ENCODE measurements at places on chromosomes 3 and 15.

GRCh38 chr3:123406598-123406997 lies 42.3 kb downstream of the ADCY5 start:
- DNase-seq: no peak

DNA sequence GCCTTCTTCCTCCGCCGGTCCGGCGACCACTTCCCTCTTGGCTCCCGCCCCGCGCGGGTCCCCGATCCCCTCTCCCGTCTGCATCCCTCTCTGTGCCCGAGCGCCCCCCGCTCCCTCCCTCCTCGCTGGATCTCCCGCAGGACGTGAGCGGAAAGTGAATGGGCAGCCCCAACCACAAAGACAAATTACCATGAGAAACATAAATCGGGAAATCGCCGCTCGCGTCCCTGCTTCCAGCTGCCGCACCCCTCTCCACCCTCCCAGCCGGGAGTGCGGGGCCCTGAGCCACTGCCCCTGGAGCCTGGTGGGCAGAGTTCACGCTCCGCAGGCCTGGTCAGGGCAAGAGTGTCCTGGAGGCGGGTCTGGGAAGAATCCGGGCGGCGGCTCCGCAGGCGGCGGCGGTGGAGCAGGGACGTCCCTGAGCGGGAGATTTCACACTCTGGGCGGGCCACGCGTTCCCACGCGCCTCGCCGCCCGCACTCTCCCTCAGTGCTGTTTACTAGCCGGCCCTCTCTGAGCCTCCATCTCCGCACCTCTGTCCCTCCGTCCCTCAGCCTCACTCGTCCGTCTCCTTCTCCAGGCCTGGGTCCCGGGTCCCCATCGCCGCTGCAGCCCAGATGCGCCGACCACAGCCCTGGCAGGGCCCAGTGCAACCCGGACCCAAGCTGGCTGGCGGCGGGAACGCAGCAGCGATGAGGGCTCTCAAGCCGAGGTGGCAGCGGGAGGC lies 835 bp downstream of the SEMA5B start:
- peak; percentile 87 for DNase-seq

DNA sequence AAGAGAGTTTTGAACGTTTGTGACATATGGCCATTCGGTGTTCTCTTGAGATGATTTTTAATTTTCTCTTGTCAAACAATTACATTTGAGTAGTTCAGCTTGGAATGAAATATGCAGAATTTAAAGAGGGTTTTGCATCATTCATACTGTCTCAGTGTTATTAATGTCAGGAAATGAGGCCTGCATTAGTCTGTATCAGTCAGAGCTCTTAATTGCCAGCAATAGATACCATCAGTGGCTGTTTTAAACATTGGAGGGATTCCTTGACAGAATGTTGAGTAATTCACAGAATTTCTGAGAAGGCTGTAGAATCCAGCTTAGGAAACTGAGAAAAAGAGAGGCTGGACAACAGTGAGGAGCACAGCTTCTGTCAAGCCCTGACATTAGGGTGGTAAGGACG lies 722.0 kb downstream of the NR2F2 start:
- DNase-seq: no peak

GRCh38 chr3:107258300-107258699 lies 118.9 kb upstream of the CCDC54 start:
- no peak for DNase-seq

DNA sequence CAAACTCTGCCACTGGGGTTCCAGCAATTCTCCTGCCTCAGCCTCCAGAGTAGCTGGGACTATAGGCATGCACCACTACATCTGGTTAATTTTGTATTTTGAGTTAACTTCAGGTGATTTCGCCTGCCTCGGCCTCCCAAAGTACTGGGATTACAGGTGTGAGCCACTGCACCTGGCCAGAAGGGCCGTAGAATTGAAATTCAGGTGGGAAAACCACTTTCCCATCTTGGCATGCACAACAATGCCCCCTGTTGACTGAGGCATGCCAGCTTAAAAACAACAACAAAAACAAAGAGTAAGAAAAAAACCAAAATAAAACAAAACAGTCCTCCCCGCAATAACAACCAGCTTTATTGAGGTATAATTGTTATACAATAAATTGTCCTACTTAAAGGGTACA lies 32.6 kb upstream of the RAB11A start:
- peak; percentile 73 for DNase-seq

GRCh38 chr3:13266651-13267362 lies 153.3 kb downstream of the NUP210 start:
- DNase-seq: no peak

Data from GM23338 (cell line).